ENCODE measurements at places on chromosomes 4 and X. TPM values are rescaled to one million over a fixed set of nuclear protein-coding genes. Genes with fewer than 3 reads are reported as not detected.

WDR17 gene
- 0.22 TPM for polyA plus RNA-seq

TMEM154 gene
- 24.7 TPM for polyA plus RNA-seq

CFI gene
- polyA plus RNA-seq: not detected

PAGE2B gene
- not detected for polyA plus RNA-seq

GRCh38 chr4:129092631-129093190, 628 bp downstream of the SCLT1 start:
- DNase-seq: no peak

All from naive thymus-derived CD8-positive, alpha-beta T cell (primary cell).